Activated T-helper 1 cell treated with Interleukin-2 at 50 U/mL for 16 hours (primary cell): ENCODE measurements at places on chromosomes 4 and X.

- no peak for DNase-seq
These were observed 422.6 kb upstream of the DIPK2B start for GRCh38 chrX:45623266-45623665.

- no peak for DNase-seq
These were observed 155.9 kb downstream of the EVC2 start for GRCh38 chr4:5552451-5552850.

- DNase-seq, result no peak
These were observed 11.0 kb upstream of the NKX3-2 start for GRCh38 chr4:13555325-13555724.

GRCh38 chr4:181637186-181638105, 605.8 kb upstream of the TENM3 start:
- no peak for DNase-seq

DNA sequence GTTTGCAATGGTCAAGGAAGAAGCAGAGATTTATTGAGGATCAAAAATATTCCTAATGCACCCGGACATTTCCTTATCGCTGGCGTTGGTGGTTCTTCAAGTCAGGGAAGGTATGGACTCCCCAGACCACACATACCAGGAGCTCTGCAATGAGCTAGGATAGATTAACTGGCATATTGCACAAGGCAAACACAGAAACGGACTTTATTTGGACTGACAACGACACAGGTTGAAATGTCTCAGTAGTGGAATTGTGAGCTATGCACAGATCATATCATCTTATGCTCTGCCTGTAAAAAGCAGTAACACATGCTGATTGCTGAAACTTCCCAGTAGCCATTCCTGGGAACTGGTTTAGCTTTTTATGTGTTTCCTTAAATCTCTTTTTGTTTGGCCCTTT, 1.7 kb downstream of the TSPAN7 start:
- DNase-seq, result no peak

GRCh38 chr4:111546881-111547280, 598.4 kb upstream of the FAM241A start:
- DNase-seq, result no peak

GRCh38 chr4:109368661-109369060, 65.0 kb upstream of the SEC24B start:
- DNase-seq, result no peak

DNA sequence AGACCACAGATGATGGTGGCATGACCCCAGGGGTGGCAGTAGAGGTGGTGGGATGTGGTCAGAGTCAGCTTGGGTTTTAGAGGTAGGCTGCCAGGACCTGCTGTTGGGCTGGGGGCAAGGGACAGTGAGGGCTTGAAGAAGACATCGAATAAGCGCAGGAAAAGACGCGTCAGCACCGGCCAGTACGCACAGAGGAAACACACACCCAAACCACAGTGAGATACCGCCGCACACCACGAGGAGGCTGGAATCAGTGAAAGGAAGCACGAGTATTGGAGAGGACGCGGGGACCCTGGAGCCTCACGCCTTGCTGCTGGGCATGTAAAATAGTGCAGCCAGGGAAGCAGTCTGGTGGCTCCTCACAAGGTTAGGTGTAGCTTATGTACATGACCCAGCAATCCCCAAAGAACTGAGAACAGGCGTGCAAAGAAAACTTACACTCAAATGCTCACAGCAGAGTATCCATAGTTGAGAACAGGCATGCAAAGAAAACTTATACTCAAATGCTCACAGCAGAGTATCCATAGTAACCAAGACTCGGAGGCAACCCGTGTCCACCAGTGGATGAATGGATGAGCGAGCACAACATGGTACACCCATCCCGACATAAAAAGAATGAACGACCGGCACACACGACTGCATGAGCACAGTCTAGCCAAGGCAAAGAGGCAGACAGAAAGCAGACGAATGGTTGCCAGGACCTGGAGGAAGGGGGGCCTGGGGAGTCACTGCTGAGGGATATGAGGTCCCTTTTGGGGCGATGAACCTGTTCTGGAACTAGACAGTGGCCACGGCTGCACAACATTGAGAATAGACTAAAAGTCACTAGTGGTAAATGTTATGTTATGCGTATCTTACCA, 13.3 kb downstream of the PDZD4 start:
- DNase-seq, result peak; percentile 15

- no peak for DNase-seq
These were observed 78.1 kb upstream of the BOD1L1 start for GRCh38 chr4:13705521-13706041.

GRCh38 chr4:101370663-101371210, 23.4 kb upstream of the PPP3CA start:
- DNase-seq, result no peak

GRCh38 chr4:170399581-170400293, 310.0 kb upstream of the AADAT start:
- no peak for DNase-seq

DNA sequence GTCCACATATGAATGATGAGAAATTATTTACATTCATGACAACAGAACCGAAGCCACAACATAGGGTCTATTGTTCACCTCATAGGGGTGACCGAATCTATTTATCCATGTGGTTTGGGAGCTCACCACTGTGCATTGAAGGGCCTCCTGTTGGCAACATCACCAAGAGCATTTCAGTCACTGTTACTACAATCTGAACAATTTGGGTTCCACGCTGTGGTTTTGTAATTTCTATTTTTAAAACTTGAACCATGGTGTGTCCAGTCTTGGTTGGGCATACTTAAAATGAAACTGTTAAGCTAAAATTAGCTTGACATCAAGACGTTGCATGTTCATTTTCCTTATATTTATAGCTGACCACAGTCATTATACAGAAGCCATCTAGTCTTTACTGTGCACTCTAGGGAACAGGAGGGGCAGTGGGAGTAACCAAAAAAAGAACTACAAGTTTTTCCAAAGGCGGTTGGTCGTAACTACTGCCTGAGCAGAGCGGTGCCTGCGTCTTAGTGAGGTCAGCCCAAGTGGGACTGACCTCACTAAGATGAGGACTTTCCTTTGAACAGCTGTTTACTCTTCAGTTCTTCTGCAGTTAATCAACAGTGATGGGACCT, 192.1 kb downstream of the SPRY1 start:
- no peak for DNase-seq

GRCh38 chrX:40922307-40922706, 162.9 kb upstream of the USP9X start:
- DNase-seq, result no peak

- no peak for DNase-seq
These were observed 327.9 kb upstream of the MAGEB18 start for GRCh38 chrX:25810202-25810601.

GRCh38 chr4:71188156-71188640, 150.6 kb upstream of the SLC4A4 start:
- no peak for DNase-seq

DNA sequence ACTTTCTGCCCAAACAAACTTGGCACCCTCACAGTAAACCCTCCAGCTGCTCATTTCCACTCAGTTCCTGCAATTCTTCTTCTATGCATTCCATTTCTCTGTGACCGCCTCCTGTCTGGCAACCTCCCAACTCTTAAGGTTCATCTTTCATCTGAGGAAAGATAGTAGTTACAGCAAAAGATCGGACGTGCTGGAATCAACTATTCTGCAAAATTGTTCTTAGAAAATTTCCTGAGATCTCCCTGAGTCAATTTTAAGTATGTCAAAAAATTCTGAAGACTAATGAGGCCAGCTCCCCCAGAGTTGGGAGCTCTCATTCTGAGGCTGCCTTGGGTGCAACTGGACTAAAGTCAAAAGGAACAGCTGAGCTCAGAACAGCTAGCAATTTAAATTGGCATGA, 1026.0 kb downstream of the ADGRL3 start:
- no peak for DNase-seq

GRCh38 chr4:56345458-56345857, 41.8 kb downstream of the AASDH start:
- DNase-seq, result no peak

DNA sequence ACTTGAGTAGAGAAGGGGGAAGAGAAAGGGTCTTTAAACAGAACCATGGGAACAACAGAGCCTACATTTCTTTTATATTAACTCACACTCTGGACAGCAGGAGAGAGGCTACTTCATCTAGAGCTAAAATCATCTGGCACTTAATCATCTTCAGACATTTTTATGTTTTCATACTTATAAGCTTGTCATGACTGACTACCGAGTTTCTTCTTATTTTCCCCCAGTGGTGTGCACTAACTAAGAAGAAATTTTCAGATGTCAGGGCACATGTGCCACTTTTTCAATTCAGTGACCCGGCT, 11.8 kb upstream of the RTL5 start:
- DNase-seq, result no peak

GRCh38 chrX:120260369-120260768, 9.8 kb downstream of the ZBTB33 start:
- DNase-seq, result no peak

- no peak for DNase-seq
These were observed 1.0 kb downstream of the CHRDL1 start for GRCh38 chrX:110794601-110795000.

- DNase-seq, result no peak
These were observed 51.1 kb downstream of the SEC24D start for GRCh38 chr4:118784776-118785175.

DNA sequence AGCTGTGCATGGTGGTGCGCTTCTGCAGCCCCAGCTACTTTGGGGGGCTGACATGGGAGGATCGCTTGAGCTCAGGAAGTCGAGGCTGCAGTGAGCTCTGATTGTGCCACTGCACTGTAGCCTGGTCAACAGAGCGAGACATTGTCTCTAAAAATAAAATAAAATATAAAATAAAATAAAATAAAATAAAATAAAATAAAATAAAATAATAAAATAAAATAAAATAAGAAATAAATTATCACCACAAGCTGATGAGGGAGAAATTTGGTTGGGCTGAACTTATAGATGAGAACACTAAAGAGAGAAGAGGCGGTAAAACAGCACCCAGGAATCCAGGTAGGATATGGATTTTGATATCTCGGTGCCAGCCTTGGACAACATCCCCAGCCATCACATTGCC, 933.7 kb downstream of the NLGN4X start:
- no peak for DNase-seq

DNA sequence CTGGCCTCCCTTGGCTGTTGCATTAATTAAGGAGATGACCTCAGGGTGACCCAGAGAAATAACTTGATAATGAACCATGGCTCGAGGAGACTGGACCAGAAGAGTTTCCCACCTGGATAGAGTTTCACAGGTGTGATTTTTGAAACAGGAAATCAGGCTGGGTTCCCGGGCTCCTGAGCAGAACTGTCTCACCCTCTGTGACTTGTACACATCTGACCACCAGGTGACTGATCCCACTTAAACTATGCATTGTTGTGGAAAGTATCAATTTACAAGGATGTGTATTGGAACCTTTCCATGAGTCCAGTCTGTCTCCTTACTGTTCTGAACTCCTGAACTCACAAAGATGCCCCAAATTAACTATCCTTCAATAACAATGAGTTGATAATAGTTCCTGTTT, 220.3 kb downstream of the PTTG2 start:
- no peak for DNase-seq

- DNase-seq, result no peak
These were observed 134.5 kb upstream of the NLGN4X start for GRCh38 chrX:6363188-6363587.

DNA sequence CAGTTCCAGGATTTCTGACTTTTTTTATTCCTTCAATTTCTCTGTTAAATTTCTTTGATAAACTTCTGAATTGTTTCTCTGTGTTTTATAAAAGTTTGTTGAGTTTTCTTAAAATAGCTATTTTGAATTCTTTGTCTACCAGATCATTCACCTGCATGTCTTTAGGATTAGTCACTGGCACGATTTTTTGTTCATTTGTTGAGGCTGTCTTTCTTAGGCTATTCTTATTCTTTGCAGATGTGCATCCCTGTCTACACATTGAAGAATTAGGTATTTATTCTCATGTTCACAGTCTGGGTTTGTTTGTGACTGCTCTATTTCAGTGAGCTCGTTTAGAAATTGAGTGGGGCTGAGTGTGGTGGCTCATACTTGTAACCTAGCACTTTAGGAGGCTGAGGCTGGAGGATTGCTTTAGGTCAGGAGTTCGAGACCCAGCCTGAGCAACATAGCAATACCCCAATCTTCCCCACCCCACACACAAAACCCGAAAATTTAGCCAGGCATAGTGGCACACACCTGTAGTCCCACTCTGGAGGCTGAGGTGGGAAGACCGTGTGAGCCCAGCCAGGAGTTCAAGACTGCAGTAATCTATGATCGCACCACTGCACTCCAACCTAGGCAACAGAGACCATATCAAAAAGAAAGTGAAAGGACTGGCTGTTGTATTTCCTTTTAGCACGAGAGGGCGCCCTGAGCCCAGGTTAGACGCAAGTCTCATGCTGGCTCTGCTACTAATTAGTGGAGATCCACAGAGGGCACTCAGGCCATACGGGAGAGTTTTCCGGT, 42.0 kb downstream of the F8 start:
- peak; percentile 55 for DNase-seq

DNA sequence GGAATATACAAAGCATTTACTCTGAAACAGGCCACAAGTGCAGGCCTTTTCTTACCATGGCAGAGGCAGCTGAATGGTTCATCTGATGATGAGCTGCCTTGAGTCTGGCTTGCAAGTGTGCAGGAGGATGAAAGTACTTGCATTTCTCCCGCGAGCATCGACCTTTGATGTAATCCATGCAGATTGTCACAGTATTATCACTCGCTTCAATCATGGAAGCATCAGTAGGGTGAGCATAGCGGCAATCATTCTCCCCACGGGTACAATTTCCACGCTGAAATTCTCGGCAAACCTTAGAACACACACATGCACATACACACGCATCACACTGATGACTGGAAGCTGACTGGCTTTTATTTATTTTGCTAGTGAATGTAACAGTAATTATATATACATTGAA, 98.0 kb downstream of the MBNL3 start:
- no peak for DNase-seq

DNA sequence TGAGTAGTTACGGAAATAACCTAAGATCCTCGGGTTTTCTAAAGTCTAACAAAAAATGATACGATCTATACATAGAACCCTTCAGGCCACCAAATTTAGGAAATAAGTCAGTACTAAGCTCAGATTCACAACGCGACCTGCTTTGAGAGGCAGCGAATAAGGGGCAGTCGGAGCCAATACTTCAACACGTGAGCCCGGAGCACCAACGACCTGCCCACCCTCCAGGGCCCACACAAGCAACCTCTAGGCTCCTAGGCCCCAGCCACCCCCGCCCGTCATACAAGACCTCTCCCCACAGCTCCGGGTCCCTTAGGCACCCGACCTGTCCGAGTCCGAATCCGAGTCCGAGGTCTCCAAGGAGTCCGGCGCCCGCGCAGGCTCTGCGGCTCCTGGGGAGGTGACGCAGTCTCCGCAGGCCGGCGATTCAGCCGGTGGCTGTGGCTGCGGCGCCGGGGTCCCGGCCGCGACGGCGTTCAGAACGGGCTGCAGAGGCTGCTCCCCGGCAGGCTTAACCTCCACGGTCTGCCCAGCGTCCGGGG, 580 bp downstream of the NAF1 start:
- peak; percentile 14 for DNase-seq

DNA sequence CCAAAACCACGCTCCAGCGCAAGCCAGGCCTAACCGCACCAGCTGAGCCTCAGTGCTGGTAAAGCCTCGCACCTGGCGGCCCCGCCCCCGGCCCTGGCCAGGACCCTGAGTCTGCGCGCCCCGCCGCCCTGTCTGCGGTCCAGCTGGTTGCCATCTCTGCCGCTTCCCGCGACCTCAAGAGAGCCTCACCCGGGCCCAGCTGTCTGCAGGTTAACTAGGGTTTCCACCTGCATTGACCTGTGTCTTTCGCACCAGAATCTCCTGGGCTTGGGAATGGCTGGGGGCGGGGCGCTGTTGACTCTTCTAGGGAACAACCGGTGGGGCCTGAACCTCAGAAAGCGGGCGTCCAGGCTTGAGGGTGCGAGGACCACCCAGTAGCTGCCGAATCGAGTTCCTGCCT, 207.7 kb upstream of the PRPS2 start:
- no peak for DNase-seq

- no peak for DNase-seq
These were observed 43.9 kb downstream of the MBNL3 start for GRCh38 chrX:132444936-132445335.
